ENCODE measurements at places on chromosomes 7 and 10.

- DNase-seq = no peak
Observed at GRCh38 chr10:60399328-60399727, 9.7 kb upstream of the ANK3 start.

DNA sequence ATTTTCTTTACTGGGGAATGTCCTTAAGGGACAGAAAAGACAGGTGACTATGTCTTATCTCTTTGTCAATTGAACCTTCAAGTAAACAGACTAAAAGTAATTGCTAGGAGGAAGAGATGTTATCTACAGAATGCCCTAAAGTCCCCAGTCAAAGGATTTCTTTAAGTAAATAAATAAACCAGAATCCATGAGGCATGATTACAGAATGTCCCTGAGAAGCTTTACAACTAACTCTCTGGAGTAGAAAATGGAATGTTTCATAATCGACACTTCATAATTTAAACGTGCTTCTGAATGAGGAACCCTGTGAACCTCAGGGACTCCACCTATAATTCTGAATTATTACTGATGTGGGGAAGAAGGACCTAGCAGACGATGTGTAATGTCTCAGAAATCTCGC lies 187.9 kb upstream of the IMMP2L start:
- DNase-seq = no peak

DNA sequence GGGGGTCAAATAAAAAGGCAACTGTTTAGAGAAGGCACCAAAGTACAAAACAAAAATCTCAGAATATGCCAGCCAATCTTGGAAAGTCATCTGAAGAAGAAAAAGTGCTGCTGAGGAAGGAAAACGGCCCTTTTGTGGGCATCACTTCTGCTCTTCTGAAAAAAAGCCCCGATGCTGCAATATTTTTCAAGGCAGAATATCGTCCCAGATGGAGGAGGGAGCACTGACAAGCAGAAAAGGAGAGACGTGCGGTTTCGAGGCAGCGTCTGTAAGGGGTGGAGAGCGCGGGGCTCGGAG lies 959 bp upstream of the ATRNL1 start:
- DNase-seq = no peak

- no peak for DNase-seq
Observed at GRCh38 chr10:8289186-8289924, 234.9 kb downstream of the GATA3 start.

- no peak for DNase-seq
Observed at GRCh38 chr7:87878208-87878735, 2.0 kb downstream of the DBF4 start.

DNA sequence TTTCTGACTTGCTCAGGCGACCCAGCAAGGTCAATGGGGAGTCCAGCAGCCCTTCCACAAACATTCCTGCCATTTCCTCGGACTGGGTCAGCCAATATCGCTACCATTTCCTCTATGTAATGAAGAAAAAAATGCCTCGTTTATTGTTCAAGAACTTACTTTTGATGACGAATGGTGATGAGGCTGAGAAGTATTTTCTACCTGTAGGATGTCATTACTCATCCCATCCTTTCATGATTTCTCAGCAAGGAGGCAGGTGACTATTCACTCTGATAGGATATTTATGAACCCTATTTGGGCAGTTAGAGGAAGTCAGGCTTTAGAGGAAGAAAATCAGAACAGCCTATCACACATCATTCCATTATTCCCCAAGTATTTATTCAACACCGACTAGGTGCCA lies 178.6 kb downstream of the FANK1 start:
- no peak for DNase-seq

Measured in activated naive CD8-positive, alpha-beta T cell treated with anti-CD3 and anti-CD28 coated beads, Interleukin-2, amount 50 U/mL, for 24 hours (primary cell).